Hematopoietic multipotent progenitor cell treated with erythropoietin and hydrocortisone succinate and interleukin-3 and kit ligand, for 6 days (in vitro differentiated cells): ENCODE measurements at places on chromosomes 2 and 18.

DNA sequence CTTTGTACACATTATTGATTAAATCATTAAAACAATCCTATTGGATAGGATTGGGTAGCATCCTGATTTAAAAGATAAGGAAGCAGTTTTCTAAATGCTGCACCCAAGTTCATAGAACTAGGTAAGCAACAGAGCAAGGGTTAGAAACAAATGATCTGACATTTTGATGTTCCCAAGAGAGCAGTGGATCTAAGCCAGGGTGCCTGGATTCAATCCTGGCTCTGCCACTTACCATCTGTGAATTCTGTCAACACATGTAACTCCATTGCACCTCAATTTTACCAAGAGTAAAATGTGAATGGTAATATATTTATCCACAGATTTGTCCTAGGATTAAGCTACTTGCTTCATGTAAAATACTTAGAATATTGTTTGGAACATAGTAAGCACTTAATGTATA is 982.6 kb upstream of the FANCL start:
- no peak for DNase-seq

GRCh38 chr2:109218792-109219126 is 89.8 kb downstream of the SH3RF3 start:
- DNase-seq = no peak

DNA sequence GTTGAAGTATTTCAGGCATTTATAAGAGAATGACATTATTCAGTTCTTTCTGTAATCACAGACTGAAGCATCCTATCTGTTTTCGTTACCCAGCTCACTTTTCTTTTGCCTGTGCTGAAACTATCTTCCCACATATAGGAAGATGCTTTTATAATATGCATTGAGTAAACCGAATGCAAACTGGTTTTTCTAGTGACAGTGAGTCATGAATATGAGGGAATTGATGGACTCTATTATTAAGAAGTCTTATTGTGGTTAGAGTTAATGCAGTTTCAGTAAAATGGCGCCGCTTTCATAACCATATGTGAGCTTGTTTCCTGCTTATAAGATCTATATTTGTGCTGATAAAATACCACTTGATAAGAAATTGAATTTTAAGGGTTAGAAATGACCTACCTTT is 59.2 kb downstream of the ACVR2A start:
- no peak for DNase-seq

DNA sequence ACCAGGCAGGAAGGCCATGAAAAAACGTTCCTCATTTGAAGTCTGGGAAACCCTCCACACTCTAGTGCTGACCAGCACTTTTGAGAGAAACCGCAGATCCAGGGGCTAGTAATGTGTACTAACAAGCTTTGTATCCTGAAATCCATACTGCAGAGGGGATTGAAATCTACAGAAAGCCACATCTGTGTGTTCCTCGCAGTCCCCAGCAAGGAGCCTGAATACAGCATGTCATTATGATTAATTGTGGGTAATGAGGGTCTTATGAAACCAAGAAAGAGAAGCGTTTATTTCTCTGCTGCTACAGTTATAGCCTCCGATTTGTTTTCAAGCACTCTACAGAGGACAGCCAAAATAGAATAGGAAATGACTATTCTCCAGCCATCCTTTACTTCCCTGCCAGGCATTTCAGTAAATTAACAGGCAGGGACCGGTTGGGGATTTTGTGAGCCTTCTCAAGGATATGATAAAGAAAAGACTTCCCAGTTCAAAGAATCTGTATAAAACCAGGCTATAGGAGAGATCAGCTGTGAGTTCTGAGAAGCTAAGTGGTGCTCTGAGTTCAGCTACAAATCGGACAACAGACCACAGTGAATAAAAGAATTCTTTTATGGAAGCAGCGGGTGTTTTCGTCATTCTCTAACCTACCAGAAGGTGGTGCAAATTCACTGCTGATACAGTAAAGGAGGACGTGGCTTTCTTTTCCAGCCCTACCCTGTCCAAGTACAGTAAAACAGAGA is 133.4 kb downstream of the INSIG2 start:
- peak; percentile 83 for DNase-seq

DNA sequence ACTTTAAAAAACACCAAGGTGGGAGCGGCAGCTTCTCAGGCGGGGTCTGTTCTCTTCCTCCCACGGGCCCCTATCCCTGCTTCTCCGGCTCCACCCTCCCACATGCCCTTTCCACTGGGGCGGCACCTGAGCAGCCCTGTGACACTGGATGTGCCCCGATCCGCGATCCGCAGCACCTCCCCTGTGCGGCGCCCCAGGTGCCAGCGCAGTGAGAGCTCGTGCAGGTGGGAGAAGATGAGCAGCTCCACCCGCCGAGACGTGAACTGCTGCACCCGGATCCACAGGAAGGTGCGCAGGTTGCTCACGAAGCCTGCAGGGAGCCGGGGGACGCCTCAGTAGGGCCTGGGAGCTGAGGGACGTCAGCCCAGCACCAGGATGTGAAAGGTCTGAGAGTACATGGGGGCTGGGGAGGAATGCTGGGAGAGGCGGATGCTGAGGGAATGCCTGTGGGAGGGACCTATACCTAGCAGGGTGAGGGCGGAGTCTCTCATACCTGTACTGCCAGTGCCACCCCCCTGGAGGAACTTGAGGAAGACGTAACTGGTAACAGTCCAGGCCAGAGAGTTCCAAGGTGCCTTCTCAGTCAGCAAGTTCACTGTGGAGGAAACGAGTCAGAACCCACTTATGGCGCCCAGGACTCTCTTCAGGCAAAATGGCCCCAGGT is 2.8 kb downstream of the ABCB6 start:
- no peak for DNase-seq

DNA sequence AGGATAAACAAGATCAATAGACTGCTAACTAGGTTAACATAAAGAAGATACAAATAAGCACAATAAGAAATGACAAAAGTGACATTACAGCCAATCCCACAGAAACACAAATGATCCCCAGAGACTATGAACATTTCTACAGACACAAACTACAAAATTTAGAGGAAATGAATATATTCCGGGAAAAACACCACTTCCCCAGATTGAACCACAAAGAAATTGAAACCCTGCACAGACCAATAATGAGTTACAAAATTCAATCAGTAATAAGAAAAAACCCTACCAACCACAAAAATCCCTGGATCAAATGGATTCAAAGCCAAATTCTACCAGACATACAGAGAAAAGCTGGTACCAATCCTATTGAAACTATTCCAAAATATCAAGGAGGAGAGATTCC is 232.4 kb upstream of the RBMS1 start:
- DNase-seq = no peak

DNA sequence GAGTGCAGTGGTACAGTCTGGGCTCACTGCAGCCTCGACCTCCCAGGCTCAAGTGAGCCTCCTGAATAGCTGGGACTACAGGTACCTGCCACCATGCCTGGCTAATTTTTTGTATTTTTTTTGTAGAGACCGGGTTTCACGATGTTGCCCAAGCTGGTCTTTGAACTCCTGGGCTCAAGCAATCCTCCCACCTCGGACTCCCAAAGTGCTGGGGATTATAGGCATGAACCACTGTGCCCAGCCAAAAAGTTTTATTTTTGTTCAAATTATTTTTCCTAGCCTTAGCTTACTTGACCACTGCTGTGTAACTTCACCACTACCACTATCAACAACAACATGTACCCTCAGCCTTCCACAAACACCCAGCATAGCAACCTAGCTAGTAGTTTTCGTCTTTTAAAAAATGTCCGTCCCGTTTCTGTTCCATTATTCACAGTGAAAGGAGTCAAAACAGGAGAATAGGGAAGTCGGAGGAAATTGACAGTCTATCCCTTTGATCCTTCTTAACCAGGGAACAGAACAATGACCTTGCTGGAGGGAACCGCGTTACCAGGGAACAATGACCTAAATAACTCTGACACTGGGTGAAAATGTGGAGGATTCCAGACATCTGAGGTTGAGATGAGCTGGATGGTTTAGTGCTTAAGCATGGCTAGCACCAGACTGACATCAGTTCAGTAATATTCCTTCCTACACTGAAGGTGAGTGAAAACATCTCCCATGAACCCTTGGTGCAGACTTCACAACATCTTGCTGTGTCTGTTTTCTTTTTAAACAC is 69.2 kb upstream of the ARL4C start:
- no peak for DNase-seq

- no peak for DNase-seq
Measured at GRCh38 chr2:238501311-238501710, 74.6 kb downstream of the ASB1 start.

DNA sequence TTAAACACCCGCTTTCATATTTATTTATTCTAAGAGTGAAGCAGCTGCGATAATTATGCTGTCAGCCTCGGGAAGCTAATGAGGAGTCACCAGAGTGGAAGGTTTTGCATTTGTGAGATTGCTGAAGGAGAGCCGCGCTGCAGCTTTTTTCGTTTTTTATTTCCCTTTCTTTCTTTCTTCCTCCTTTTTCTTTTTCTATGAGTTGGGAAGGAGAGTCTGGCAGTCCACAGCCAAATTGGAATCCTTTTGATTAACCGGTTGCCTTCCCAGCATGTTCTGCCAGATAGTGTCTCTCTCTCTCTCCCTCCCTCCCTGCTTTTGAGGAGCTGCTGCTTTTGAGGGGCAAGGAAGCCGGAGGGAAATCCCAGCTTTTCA is 82.1 kb downstream of the CDK15 start:
- DNase-seq = no peak

DNA sequence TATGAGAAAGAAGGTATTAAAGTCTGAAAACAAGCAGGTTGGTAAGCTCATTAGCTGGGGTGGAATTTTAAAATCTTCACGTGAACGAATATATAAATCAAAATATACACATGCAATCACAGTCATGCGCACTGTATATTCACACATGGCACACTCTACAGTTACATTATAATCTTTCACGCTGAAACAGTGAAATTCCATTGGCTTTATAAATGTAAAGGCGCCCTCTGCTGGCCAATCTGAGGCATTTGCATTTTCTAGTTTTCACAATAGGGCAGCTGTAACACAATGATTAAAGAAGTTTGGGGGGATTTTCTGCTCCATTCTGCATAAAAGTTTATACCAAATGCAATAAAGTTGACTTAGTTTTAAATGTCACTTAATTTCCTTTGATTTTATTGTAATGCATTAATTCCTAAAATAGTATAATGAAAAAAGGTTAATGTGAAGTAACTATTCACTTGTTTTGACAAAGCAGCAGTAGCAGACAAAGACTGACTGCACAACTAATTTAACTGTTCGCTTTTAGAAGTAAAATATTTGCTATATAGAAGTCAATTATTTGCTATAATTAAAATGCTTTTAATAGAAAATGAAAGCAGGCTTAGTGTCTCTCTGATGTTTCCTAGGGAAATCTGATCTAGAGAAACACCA is 17.2 kb downstream of the IFIH1 start:
- DNase-seq = peak; percentile 87

- peak; percentile 60 for DNase-seq
Measured at GRCh38 chr2:65053199-65053598, 3.0 kb upstream of the CEP68 start.

- no peak for DNase-seq
Measured at GRCh38 chr2:72991980-72992733, 74.8 kb downstream of the EMX1 start.

- no peak for DNase-seq
Measured at GRCh38 chr2:111938392-111938791, 40.0 kb downstream of the MERTK start.

DNA sequence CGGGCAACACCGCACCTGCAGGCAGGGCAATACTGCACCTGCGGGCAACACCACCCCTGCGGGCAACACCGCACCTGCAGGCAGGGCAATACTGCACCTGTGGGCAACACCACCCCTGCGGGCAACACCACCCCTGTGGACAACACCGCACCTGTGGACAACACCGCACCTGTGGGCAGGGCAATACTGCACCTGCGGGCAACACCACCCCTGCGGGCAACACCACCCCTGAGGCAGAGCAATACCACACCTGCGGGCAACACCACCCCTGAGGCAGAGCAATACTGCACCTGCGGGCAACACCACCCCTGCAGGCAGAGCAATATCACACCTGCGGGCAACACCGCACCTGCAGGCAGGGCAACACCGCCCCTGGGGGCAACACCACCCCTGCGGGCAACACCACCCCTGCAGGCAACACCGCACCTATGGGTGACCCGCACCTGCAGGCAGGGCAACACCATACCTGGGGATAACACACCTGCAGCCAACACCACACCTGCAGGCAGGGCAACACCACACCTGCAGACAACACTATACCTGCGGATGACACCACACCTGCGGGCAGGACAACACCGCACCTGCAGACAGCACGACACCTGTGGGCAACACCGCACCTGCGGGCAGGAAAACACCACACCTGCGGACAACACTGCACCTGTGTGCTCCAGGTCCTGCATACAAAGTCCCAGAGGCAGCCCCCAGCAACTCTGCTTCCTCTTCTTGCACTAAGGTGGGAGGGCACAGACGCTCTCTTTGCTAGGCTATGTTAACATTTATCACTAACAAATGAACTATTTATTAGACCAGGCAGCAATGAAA is 57.7 kb downstream of the EIPR1 start:
- DNase-seq = no peak

DNA sequence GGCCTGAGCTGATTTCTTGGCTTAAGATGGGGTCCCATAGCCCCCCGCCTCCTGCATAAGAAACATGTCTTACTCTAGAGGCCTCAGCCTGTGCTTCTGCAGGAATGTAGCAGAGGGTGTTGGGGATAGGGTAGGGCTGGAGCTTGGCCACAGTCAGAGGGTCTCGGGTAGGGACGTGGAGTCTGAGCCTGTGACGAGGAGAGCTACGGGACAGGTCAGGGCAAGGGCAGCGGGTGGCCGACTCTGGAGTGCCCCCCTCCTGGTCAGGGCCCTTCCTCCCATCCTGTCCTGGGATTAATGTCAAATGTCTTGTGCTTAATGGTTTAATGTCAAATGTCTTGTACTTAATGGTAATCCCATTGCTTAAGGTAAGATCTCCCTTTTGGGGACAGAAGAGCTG is 130.4 kb downstream of the GLI2 start:
- DNase-seq = no peak

DNA sequence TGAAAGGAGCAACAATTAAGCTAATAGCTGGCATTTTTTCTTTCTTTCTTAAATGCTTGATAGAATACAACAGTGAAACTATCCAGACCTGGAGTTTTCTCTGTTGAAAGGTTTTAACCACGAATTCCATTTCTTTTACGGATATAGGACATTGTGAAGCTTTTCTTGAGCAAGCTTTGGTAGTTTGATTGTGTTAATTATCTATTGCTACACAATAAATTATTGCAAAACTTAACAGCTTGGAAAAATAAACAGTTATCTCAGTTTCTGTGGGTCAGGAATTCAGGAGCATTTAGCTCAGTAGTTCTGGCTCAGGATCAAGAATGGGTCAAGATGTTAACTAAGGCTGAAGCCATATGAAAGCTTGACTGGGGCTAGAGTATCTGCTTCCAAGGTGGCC is 11.7 kb downstream of the PHOSPHO2 start:
- DNase-seq = no peak

DNA sequence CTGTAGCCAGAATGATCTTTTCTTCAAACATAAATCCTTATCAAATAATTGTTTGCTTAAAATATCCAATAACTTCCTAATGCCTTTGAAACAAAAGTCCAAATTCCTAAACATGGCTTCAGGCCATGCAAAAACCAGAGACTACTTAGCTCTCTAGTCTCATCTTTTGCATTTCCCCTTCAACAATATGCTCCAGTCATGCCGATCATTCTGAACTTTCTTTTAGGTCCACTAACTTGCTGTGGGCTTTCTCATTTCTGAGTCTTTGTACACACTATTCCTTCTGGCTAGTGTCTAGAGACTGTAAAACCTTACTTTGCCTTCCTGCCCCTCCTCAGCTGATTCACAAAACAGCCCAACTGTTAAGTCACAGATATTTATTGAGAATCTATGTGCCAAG is 51.5 kb downstream of the VIL1 start:
- DNase-seq = no peak
